Stimulated activated CD8-positive, alpha-beta memory T cell treated with anti-CD3 and anti-CD28 coated beads, Interleukin-7, amount 100 ng/mL, for 48 hours (primary cell): ENCODE measurements at places on chromosomes 12 and 14.

- DNase-seq, result no peak
These were observed 707.4 kb upstream of the FBXO33 start for GRCh38 chr14:40139657-40140056.

DNA sequence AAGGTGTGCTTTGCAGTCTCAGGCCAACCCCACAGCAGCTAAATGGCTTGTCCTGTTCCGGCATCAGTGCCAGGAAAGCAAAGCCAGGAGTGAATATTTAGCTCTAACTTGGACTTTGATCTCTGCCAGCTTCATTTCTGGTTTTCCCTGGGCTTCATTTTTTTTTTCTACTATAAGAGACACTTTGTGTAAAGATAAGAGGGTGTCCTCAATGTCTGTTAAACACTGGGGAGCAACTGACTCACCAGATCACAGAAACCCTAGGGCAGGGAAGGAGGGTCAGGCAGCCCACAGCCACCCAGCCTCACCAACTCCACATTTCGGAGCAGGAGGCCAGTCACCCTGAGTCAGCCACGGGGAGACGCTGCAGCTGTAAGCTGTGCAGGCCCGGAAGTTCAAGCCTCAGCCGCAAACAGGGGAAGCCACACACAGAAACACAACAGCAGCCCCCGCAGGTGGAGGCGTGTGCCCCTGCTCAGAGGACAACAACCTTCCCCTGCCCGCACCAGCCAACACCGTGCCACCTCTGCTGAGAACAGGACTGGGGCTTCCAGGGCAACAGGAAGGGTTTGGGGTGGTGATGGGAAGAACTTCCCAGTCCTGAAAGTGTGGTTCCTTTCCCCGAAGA is 6.3 kb downstream of the TNFRSF1A start:
- DNase-seq, result peak; percentile 82

DNA sequence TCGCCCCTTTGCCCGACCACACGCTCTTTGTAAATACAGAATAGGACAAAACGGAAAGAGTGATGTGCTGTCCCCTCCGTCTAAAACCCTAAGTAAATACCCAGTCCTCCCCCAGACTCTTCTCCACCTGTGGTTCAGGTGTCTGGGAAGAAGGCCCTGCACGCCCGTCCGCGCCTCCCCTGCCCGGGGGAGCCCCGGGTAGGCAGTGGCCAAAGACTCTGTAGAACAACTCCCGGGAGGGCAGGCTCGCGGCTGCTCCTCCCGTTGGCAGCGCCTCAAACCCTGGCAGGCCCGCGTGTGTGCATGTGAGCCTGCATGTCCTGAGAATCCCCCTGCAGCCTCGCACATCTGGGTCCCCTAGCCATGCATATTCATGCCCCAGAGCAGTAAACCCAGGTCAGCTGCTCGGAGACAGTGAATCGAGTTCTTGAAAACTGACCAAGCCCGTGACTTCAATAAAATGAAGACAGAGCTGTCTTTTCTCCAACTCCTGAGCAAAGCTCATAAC is 165.8 kb downstream of the MON2 start:
- DNase-seq, result no peak

DNA sequence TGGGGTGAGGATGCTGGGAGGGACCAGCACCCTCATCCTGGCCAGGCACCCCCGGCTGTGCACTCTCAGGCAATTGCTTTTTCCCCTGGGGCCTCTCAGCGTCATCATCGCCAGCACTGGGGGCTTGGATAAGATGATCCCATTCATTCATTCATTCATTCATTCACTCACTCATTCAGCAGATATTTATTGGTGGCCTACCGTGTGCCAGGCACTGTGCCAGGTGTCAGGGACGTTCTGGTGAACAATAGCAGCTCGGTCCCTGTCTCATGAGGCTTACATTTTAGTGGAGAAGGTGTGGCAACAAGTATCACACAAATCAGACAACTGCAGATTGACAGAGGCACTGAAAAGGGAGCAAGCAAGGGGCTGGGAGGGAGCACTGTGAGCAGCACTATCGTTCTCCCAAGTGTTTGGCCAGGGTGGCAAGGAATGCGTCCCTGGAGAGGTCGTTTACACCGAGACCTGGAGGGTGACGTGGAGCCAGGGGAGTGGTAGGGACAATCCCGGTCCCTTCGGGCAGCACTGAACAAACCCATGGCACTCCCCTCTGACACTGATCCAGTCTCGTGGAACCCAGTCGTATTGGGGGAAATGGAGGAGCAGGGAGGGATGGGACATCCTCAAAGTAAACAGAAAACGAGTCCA is 124.1 kb downstream of the PAPOLA start:
- DNase-seq, result no peak

GRCh38 chr14:24630872-24631477 is 3.0 kb downstream of the GZMB start:
- no peak for DNase-seq

- no peak for DNase-seq
These were observed 1292.2 kb upstream of the TMEM132C start for GRCh38 chr12:126974779-126975178.

- DNase-seq, result no peak
These were observed 100.2 kb downstream of the SRGAP1 start for GRCh38 chr12:63944586-63945228.

GRCh38 chr12:27064397-27065342 is 17.7 kb downstream of the C12orf71 start:
- DNase-seq, result no peak

DNA sequence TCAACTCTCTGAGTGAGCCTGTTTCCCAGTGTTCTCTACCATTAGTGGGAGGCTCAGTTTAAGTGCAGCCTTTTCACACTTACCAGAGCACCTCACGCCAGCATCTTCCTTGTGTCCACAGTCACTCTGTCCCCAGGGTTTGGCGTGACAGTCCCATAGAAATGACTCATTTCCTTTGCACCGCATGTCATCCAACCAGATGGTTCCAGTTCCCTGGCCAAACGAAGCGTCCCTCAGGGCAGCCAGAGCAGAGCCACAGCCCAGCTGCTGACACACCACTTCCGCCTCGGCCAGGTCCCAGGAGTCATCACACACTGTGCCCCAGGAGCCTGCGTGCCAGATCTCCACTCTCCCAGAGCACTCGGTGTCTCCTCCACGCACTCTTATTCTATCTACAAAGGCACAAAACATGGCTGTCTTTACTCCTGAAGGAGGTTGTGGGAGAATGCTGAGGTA is 65.4 kb downstream of the ACSM4 start:
- DNase-seq, result no peak

- no peak for DNase-seq
These were observed 73.5 kb downstream of the ARMH4 start for GRCh38 chr14:58078471-58078870.

GRCh38 chr14:104085032-104085888 is at the start of gene ASPG:
TSS of gene ASPG (plus strand) at chr14:104085700. CDS start at chr14:104085771, 71 bp downstream.
- DNase-seq, result no peak

DNA sequence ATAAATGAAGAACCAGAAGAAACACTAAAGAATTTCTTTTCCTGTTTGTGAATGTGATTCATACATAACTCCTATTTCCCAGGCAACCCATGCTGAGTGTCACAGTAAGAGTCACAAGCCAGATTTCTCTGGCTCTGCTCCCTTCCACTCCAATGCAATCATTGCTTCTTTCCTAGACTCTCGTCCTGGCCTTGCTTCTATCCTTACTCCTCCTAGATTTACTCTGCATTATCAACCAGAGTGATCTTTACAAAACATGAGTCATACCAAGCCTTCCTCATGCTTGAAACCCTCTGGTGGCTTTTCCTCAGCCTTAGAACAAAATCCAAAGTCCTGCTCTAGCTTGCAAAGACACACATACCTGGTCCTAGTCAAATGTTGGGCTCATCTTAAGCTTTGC is 13.3 kb downstream of the IL22 start:
- DNase-seq, result no peak

DNA sequence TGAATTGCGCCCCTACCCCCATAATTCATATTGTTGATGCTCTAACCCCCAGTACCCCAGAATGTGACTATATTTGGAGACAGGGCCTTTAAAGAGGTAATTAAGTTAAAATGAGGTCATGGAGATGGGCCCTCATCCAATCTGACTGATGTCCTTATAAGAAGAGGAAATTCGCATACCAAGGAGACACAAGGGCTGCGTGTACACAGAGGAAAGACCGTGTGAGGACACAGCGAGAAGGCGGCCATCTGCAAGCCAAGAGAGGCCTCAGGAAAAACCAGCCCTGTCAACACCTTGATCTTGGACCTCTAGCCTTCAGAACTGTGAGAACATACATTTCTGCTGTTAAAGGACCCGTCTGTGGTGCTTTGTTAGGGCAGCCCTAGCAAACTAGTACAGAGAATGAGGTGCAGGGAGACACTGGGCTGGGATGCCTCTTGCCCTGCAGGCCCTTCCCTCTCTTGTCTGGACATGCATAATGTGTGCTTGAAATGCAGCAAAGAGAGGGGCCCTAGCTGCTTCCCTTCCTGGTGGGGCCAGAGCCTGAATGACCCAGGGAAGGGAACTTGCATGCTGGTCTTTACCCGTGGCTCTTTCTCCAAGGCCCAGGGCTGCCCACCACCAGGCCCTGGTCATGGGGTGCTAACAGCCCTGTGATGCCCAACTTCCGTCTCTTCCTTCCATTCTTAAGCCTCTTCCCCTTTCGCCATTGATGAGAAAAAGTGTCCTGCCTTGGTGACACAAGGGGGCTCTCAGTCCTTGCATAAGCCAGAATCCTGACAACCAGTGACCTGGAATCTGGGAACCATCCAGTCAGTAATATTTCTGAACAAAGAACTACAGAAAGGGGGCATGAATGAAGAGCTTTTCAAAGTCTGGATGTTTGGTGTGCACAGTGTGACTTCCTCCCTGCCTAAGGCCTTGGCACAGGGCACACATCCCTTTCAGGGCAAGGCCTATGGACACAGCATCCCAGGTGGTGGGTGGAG is 50.0 kb upstream of the GPATCH2L start:
- no peak for DNase-seq

GRCh38 chr12:95003921-95004272 is 400 bp upstream of the NDUFA12 start:
- DNase-seq, result no peak

GRCh38 chr14:61330511-61330910 is 9.1 kb downstream of the PRKCH start:
- no peak for DNase-seq

DNA sequence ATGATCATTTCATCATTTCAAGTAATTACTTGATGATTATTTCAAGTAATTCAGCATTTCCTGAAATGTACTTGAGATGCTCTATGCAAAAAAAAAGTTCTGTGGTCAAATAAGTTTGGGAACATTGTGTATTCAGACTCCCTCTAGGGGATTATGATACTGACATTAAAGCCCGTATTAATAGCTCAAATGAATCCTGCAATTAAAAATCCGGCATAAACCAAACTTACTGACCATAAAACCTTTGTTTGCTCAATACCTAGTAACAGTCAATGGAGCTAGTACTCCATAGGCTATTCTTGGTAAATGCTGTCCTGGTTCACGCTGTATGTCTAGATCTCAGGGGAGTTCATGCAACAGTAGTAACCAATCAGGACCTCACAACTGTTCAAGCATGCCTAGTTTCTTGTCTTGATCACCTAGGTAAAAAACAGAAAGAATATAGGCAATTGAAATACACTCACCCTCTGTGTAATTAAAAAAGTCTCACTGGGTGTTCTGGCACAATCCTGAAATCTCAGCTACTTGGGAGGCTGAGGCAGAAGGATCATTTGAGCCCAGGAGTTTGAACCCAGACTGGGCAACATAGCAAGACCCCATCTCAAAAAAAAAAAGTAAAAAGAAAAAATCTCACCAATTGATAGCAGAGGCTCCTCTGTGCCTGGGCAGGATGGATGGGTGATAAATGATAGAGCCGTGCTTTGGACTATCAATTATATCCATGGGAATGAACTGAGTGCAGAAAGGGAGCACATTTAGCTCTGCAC is 14.1 kb downstream of the ALDH1L2 start:
- DNase-seq, result no peak

- no peak for DNase-seq
These were observed 18.9 kb downstream of the ABCB9 start for GRCh38 chr12:122947352-122947792.

DNA sequence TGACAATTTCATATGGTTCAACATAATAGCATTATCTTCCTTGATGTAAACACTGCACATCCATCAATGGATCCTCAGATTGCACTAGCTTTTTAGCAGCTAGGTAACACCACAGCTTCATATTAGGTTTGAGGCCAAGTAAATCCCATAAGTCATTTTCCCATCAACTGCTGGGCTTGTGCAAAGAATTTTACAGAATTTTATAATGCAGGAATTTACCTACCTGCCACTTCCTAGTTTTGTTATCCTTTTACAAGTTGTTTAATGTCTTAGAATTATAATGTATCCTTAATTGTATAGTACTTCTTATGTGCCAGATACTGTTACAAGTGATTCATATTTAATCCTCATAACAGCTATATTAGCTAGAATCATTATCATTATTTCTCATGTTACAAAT is 36.4 kb downstream of the CPNE8 start:
- no peak for DNase-seq

DNA sequence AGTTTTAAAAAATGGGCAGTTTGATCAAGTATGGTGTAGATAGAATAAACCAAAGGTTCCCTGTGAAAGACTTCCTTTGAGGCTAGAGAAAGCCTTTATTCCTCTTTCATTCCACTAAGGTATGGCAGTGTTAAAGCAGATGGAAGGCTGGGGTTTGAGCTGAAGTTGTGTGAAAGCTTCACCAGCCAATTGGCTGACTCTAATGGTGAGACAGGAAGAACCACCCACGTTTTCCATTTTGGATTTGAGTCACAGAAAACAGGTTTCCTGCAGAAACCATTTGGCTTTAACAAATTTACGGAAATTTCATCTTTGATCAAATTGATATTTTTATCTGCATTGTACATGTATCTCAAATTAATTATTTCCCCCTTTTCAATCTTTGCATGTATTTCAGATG is 455.0 kb downstream of the PCNX1 start:
- no peak for DNase-seq

DNA sequence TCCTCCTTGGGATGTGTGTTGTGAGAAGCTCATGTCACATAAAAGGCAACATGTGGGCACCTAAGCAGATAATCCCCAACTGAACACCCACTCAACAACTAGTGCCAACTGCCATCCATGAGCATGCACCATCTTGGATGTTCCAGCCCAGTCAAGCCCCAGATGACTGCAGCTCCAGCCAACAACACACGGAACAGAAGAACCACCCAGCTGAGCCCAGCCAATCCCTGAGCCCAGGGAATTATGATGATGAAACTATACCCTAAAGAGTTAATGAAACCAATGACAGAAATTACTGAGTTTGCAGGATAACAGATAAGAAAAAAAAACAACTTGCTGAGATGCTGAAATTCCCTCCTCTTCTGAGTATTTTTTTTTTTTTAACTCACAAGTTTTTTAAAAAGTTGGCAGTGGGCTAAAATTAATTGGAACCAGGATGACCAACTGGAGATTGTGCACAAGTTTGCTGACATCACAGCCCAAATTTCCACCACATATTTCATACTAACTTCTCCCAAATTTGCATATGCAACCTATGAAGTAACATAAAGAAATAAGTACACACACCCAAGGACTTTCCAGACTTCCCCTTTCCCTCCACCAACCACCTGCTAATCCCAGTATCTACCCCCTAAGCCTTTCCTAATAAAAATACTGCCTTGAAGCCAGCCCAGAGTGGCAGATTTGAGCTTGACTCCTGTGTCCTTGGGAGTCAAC is 124.5 kb downstream of the KSR2 start:
- no peak for DNase-seq
